ENCODE measurements at places on chromosomes 2 and 18.

DNA sequence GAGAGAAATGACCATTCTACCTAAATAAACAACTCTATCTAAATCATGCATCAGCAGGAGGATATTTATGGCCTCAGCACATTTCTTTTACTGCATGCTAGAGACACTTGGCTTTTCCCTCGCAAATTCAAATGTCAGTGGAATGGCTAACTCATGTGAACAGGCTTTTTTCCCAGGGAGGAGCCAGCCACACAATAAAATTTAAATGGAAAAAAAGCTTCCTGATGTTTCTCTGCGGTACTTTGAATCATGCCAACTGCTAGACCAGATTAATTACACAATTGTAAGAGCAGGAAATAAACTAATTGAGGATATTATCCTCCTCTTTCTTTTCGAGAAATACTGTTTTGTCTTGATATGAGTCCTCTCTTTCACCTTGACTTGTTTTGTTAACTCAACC, 676.3 kb downstream of the IRS1 start:
- DNase-seq: no peak

GRCh38 chr18:4040391-4041092, 414.6 kb downstream of the DLGAP1 start:
- DNase-seq: no peak

DNA sequence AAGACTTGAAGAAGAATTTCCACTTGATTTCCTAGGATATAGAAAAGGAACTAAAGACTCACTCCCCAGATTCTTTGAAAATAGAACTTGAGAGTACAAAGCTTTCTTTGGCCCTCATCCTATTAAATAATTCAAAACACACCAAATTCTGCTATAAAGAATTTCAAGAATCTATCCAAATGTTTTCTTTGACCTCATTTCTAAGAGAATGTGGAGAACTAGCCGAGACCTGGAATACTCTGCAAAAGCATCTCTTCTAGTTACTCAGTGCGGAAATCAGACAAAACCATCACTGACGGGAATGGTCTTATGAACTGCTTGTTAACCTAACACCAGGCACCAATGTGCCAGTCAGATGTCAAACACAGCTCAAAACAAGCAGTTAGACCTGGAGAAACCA, 44.2 kb upstream of the ARL5A start:
- DNase-seq: no peak

DNA sequence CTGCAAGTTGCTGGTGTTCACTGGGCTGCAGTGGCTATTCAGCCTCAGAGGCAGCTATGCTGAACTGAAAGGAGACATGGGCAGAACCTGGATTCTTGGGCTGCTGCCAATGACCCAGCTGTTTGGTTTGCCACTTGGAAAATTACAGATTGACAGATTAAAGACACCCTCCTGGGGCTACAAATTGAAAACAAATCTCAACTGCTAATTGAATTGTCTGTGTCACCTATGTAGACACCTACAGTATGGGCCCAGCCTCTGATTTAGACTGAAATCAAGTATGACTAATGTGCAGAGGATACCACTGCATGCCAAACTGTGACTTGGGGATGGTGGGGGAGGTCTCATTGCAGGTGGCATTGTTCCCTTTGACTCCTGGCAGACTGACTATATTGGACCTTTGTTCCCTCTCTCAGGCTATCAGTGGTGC, 42.8 kb downstream of the ITSN2 start:
- no peak for DNase-seq

Data from SJSA1 (cell line).